ENCODE measurements at places on chromosomes 5 and 9.

- DNase-seq, result no peak
Observed at GRCh38 chr9:12539580-12539975, 153.6 kb upstream of the TYRP1 start.

DNA sequence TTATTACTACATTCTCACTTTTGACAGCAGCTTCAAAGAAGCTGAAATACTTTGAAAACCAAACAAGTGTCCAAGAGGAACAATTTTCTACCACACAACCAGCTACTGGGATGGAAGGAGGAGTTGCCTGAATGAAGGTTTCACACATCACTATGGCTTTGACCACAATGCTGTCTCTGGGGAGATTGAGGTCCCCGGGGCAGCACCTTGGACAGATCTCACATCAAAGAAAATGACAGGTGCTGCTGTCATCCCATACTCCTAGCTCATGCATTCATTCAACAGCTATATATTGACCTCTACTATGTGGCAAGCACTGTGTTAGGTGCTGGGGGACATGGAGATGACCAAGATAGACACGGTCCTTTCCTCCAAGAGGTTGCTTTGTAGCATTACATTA lies 233.2 kb upstream of the RASEF start:
- no peak for DNase-seq

- DNase-seq, result no peak
Observed at GRCh38 chr5:72147569-72147968, 40.3 kb downstream of the MAP1B start.

- no peak for DNase-seq
Observed at GRCh38 chr9:7656636-7657035, 142.9 kb downstream of the DMAC1 start.

GRCh38 chr9:2066312-2067273 lies 51.4 kb downstream of the SMARCA2 start:
- DNase-seq, result no peak

GRCh38 chr9:34958411-34958982 lies 412 bp downstream of the PHF24 start:
- no peak for DNase-seq
